ENCODE measurements at places on chromosomes 3 and 15.
A peak's percentile ranks its signal among the peaks of the same experiment; 100 is the strongest.

DNA sequence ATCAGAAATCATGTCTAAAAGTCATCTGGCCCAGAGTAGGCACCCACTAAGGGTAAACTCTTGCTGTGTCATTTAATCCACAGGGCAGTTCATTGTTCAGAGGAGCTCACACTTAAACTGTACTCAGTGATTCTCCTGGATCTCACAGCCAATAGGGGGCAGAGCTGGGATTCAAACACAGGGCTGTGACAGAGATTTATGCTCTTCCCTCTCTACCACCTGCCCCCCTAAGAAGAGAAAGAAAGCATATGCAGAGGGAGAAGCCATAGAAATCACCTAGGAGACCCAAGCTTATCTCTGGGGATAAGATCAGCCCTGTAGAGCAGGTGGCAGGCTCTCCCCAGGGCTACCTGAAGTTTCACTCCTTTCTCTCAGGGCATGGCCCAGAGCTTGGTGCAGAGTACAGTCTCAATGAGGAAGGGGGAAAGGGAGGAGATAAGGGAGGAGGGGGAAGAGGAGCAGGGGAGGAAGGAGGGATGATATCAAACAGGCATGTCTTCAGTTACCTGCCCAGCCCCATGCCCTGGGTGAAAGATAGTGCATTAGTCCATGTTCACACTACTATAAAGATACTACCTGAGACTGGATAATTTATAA lies 51.8 kb upstream of the ADPGK start:
- no peak for DNase-seq

GRCh38 chr3:135458541-135459322 lies 506.8 kb upstream of the PPP2R3A start:
- no peak for DNase-seq

DNA sequence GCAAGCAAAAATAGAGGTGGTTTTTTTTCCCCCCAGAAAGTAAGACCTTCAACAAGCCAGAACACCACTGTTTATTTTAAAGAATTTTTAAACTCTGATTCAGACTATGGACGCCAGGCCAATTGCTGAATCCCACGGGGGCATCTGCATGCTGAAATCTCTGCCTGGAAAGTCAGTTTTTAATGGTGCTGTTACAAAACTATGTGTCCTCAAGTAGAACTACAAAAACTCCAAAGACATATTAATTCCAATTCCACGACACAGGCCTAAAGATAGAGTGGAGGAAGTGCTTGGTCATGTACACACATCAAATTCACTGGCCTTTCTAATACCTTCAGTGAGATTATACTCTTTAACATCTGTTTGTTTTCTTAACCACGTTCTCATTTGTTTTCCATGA lies 490.5 kb upstream of the NR2F2 start:
- DNase-seq: no peak

DNA sequence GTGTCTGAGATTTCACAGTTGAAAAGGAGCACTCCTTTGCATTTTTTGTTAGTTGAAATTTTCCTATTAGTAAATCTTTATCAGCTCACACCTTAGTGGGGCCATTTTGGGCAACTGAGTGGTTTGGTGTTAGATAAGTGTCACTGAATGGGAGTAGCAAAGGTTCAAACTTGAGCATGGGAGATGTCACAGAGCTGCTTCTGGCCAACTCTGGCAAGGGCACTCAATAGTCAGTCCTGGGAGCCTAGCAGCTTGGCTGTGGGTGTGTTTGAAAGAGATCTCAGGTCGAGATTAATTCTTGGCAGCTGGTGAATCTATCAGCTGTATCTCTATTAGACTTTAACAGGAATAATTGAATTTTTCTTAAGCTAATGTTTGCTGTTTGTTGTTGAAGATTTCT lies 579.3 kb downstream of the EDEM1 start:
- DNase-seq: no peak

GRCh38 chr3:149806171-149806778 lies 6.7 kb upstream of the RNF13 start:
- no peak for DNase-seq

- DNase-seq: no peak
Measured at GRCh38 chr3:23740517-23740965, 65.2 kb upstream of the UBE2E1 start.

- no peak for DNase-seq
Measured at GRCh38 chr3:18247776-18248310, 177.3 kb downstream of the SATB1 start.

- DNase-seq: no peak
Measured at GRCh38 chr3:107772016-107772415, 249.3 kb downstream of the BBX start.

- no peak for DNase-seq
Measured at GRCh38 chr15:29044503-29044901, 158.7 kb downstream of the APBA2 start.

- peak; percentile 80 for DNase-seq
Measured at GRCh38 chr3:119810018-119810435, 28.1 kb downstream of the NR1I2 start.

GRCh38 chr3:4071481-4072184 lies 231.5 kb upstream of the SETMAR start:
- no peak for DNase-seq

DNA sequence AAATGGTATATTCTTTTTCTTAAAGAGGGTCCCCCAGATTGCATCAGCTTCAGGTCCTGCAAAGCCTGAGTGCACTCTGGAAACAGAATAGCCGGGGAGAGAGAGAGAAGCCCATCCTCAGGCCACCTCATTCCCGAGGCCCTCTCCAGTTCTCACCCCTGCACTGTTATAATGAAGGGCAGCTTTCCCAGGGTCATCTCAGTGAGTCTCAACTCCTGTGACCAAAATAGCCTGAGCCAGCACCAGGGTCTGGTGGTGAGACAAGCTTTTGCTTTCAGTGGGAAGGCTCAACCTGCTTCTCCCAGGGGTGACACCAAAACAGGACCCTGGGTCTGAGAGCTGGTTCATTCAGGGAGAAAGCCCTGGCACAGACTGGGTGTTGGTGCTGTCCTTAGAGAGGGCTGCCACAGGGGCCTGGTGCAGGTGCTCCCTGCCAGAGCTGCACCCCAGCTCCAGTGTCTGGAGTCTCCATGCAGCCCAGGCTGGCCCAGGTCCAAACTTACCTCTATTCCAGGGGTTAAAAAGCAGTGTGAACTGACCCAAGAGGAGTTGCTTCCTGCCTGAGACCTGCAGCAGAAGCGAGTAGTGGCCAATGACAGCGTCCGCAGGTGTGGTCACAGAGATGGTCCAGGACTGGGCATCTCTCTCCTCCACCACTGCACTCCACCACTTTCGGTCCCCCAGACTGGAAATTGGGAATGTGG lies 6.1 kb downstream of the EPB42 start:
- no peak for DNase-seq

DNA sequence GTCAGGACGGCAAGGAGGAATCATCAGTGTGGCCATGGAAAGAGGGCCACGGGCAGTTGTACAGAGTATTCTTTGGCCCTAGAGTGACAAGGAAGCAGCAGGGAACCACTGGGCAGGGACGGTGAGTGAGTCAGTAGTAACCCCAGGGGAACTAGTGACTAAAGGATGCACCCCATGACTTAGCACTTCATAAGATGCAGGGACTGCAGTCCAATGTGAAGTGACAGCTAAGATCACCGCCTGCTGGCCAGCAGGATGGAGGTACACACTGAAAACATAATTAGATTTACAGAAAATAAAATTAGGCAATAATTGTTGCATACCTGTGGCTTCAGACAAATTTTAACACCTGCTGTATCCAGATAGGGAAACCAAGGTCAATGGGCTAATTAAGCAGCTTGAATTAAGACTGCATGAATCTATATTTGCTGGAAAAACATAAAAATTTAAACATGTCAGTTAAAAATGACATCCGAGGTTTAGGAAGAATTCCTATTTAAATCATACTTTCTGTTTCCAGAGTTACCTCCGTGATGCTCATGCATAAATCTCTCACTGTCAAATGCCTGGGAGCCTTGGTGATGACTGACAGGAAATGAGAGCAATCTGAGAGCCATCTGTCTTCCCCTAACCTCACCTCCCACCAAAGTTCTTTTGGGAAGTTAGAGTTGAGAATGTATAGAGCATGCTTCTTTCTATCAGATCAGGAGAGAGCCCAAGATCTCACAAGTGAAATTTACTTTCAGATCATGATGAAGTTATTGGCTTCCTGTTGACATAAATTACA lies 56.5 kb downstream of the DCLK3 start:
- no peak for DNase-seq

DNA sequence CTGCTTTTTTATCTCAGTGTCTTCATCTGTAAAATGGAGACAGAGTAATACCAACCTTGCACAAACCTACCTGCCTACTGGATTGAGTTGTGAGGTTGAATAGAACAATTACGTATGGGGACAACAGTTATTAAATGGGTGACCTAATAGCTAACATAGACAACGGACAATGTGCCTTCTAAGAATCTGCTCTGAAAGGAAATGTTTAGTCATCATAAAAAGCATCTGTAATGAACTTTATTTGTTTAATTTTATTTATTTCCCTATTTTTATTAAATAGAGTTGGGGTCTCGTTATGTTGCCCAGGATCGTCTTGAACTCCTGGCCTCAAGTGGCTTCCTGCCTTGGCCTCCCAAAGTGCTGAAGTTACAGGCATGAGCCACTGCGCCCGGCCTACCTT lies 59.2 kb upstream of the C15orf61 start:
- no peak for DNase-seq

DNA sequence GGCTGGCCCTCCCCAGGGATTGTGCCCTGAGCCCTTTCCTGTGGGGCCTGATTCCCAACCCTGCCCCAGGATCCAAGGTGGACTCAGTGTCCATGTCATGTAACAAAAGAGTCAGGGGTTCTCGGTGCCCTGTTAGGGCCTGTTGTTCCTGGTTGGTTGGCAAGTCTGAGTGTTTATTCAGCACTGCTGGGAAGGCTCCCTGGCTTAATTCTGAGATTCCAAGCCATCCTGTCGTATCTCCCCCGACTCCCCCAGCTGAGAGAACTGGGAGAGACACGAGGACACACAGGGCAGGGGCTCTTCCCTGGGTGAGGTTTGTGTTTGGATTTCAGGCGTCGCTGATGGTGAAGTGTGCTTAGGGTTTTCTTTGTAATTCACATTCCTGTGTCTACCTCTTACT lies 78.3 kb downstream of the EEFSEC start:
- DNase-seq: no peak

- DNase-seq: no peak
Measured at GRCh38 chr3:120706950-120707349, 24.9 kb upstream of the HGD start.

- DNase-seq: no peak
Measured at GRCh38 chr15:53588773-53589172, 170.7 kb downstream of the WDR72 start.

DNA sequence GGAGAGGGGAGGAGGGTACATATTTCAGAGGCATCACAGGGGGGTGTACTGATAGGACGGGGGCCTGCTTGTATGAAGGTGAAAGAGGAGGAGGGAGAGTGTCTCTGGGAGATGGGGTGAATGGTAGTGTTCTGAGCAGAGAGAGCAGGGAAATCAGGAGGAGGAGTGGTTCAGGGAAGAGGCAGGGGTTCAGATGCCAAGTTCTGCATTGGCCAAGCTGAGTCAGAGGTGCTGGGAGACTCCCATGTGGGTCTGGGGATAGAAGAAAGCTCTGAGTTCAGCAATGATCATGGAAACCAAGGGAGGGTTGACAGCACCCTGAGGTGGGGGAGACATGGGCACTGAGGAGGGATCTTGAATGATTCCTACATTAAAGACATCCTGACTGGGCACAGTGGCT lies 3.0 kb downstream of the CYP8B1 start:
- no peak for DNase-seq

GRCh38 chr3:103337179-103337845 lies 902.5 kb downstream of the ZPLD1 start:
- no peak for DNase-seq

DNA sequence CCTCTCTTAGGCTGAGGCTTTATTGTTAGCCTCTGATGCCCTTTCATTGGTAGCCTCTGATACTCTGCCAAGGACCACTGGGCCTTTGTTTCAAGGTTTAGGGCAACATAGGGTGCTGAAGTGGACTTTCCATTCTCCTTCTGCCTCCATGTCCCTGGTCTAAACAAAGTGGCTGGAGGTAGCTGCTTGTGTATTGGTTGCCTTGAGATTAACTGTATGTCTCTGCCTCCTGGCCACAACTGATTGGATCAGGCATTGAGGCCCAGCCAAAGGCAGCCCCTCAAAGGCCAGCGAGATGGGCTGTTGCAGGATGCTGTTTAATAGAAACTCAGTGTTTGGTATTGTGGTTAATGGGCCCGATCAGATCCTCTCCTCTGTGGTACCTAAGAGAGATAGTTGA lies 77.9 kb upstream of the PRR23C start:
- no peak for DNase-seq

- peak; percentile 46 for DNase-seq
Measured at GRCh38 chr15:40930430-40931299, 1.5 kb downstream of the DLL4 start.

DNA sequence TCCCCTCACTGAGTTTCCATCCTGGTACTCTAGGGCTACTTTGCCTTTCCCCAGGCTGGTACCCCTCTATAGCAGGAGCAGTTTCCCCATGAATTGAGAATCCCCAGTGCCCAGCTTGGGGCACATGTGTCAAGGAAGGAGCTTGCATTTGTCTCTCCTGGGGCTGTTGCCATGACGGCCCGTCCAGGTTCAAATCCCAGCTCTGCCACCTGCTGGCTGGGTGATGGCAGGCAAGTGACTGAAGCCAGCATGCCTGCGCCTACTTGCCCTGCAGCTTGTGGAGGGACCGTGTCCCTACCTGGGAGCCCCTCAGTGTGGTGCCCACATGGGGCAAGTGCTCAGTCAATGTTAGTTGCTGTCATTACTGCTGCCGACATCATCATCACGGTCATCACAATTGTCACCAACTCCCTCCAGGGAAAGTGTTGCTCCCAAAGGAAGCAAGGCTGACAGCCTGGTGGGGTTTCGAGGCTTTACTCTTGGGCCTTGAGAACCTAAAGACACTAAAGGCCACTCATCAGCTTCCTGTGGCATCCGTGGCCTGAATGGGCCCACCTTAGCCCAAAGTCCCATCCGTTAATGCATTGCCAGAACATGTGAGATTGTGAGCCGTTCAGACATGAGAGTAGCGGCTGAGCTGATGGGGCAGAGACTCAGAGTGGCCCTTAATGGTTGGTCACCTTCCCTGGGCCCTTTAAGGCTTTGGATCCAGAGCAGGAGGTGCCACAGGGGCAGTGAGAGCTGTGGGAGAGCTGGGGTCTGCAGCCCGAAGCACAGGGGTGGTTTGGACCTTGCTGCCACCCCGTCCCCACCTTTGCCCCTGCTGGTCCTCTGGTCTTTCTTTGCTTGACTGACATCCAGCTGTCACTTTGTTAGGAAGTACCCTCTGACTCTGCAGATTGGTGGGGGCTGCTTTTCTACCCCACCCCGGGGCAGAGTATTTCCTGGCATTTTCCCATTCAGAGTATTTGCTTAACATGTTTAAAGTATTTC lies 144.4 kb downstream of the DNAJB8 start:
- no peak for DNase-seq

GRCh38 chr3:34024447-34025240 lies 226.2 kb downstream of the PDCD6IP start:
- no peak for DNase-seq

GRCh38 chr3:191282251-191283185 lies 46.7 kb upstream of the CCDC50 start:
- DNase-seq: no peak

Measured in right kidney (tissue), 9 donors.